Stimulated activated CD8-positive, alpha-beta memory T cell treated with anti-CD3 and anti-CD28 coated beads, Interleukin-15, amount 100 ng/mL, for 24 hours (primary cell): ENCODE measurements at places on chromosomes 3 and 15.

- no peak for DNase-seq
Observed at GRCh38 chr3:192652727-192653126, 74.6 kb downstream of the FGF12 start.

DNA sequence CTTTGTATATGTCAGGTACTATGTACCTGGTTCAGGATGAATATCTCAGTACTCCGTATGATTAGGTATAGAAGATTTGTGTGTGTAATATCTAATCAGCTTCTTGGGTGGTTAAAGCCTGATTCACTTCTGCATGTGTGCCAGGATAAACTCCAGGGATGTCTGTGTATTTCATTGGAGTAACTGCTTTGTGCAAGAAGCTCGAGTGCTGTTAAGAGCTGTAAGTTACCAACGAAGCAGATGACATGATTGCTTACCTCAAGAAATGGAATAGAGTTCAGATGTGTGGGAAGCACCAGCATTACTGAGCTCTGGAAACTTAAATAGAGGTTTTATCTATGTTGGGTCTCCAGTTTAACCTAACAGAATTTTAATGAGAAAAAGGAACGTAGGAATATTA is 23.7 kb downstream of the FAM98B start:
- DNase-seq: no peak

GRCh38 chr15:57496946-57497869 is 94.5 kb upstream of the MYZAP start:
- DNase-seq: no peak

DNA sequence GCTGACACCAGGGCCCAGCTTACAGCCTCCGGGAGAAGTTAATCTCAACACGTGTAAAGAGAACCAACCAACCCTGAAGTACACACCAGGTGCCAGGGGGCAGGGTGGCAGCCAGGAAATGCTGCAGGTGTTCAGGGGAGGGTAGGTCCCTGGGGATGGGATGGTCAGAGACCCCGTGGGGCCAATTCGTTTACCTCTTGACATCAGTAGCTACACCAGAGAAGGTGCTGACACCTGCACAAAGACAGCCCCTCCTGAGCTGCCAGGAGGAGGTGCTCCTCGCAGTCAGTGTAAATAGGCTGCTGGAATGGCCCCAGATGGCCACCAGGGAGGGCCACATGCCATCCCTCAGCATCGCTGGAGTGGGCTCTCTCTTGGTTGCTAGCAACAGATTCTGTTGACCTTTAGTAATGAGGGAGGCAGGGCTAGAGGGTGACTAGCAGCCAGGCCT is 52.8 kb downstream of the CORO2B start:
- no peak for DNase-seq

- DNase-seq: no peak
Observed at GRCh38 chr3:42763021-42763420, 10.0 kb downstream of the CCDC13 start.

DNA sequence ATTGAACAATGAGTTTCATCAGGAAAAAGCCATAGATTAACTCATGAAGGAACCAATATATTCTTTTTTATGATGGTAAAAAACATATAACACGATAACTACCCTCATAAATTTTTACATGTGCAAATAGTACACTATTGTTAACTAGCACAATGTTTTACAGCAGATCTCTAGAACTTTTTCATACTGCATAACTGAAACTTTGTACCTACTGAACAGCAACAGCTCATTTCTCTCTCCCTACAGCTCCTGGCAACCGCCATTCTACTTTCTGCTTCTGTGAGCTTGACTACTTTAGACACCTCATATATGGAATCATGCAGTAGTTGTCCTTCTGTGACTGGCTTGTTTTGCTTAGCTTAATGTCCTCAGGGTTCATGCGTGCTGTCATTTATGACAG is 235.4 kb downstream of the NFKBIZ start:
- DNase-seq: no peak

GRCh38 chr3:197309528-197310361 is 11.3 kb upstream of the DLG1 start:
- DNase-seq: no peak

GRCh38 chr3:151216641-151217607 is 13.9 kb upstream of the GPR171 start:
- DNase-seq: no peak

DNA sequence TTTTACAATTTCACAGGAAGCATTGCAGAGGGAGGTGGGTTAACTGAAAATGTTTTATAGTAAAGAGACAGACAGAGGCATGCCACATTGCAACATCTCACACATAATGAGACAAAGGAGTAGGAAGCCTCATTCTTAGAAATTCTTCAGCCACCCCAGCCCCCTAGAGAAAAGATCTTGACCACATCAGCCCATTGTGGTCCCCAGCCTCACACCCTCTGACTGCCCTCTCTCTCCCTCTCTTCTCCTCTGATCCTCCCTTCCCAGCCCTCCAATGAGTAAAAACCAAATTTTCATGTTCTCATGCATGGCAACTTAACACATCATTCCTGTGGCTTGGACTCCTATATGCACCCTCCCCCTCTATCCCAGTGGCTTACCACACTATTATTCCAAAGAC is 174.1 kb downstream of the UACA start:
- DNase-seq: no peak

DNA sequence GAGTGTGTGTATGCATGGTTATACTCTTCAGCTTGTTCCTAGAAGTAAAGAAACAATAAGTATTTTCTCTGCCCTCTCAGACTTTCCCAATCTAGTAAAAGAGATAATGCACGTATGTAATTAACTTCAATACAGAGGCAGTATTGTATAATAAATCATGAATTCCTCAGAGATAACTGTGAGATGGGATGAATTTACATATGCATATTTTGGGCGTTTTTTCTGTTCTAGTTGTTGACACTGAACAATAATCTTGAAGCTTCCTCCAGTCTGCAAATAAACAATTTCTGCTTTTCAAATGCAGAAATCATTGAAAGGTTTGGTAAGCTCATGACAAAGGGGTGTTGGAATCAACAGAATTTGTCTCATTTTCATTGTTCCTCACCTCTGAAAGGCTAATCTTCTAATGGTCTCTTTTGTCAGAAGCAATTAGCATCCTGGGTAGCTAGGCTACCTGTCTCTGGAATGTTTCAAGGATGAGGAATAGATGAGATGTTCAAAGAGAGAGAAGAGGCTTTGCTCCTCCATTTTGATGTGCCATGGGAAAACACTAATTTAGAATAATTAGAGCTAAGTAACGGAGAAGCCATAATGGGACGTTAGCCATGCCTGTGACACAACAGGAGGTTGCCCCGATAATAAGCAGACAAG is 43.3 kb upstream of the SIAH2 start:
- no peak for DNase-seq

- DNase-seq: no peak
Observed at GRCh38 chr3:152518346-152518745, 249.6 kb downstream of the MBNL1 start.

- DNase-seq: no peak
Observed at GRCh38 chr15:62745621-62746225, 296.8 kb upstream of the TPM1 start.

DNA sequence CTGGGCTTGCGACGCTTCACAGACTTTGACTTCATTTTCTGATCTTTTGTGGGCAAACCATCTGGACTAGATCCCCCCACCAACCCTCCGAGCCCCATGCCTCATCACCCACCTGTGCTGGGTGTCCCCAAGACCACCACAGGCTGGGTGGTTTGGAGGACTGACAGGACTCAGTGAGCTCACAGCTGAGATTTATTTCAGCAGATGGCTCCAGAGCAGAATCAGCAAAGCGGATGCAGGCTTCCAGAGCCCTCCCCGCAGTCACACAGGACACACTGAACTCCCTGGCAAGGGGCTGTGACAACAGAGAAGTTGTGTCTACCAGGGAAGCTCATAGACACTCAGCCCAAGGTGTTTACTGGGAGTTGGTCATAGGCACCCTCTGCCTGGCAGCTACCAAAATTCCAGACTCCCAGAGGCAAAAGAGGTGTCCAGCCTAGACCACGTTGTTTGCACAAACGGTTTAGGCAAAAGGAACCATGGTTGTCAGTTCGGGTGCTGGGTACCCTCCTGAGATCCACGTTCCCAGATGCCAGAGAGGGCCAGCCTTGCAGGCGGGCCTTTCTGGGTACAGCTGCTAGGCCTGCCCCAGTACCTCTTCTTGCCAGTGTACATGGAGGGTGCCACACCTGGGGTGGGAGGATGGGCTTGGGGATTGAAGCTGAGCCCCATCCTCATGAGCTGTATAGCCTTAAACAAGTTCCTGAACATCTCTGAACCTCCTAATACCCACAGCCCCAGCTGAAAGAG is 170.3 kb downstream of the NSMCE3 start:
- no peak for DNase-seq
